ENCODE measurements at places on chromosomes 16 and 17. TPM values are rescaled to one million over a fixed set of nuclear protein-coding genes. Genes with fewer than 3 reads are reported as not detected.

DNA sequence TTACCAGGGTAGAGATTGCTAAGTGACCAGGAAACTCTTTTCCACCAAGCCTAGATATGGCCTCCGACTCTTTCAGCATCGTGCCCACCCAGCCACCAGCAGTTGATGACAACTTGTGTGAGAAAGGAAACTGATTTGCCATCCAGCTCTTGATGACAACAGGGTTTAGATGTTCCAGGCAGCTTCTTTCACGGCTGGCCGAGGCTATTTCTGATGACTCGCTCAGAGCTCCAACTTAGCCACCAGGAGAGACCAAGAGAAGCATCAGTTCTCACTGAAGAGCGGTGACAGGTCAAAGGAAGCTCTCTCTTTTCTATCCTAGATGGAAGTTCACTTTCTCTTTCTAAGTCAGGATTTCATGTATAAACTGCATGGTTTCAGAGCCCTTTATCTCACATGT lies 61.2 kb downstream of the MPHOSPH6 start:
- DNase-seq, result no peak

DNA sequence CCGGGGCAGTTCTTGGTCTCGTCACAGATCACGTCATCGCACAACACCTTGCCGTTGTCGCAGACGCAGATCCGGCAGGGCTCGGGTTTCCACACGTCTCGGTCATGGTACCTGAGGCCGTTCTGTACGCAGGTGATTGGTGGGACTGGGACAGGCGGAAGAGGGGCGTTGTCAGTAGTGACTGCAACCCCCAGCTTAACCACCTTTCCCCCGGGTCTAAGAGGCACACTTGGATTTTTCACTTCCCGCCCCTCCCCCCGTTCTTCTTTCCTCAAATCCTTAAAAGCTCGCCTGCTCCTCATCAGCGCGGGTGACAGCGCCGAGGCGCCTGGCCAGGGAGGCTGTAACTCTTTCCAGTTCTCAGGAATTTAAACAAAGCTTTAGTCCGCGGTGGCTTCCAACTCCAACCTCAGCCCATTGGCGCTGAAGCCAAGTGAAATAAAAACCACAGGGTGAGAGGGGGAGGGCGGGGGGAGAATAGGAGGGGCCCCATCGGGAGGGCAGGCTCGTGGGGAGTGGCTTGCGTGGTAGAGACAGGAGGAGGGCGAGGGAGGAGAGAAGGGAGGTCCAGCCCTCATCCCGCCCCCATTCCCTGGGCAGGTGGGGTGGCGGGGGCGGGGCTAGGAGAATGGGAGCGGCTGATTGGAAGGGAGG lies 1.5 kb downstream of the COL1A1 start:
- DNase-seq, result peak; percentile 88

- DNase-seq, result no peak
These were observed 1.4 kb downstream of the MMD start for GRCh38 chr17:55420067-55420775.

GRCh38 chr17:60439501-60439900 lies 17.2 kb downstream of the CHCT1 start:
- DNase-seq, result no peak

YBX2 gene
- 3.5 TPM for polyA plus RNA-seq

KRT12 gene
- polyA plus RNA-seq, result not detected
